ENCODE measurements at places on chromosomes 13 and 19.
A peak's percentile ranks its signal among the peaks of the same experiment; 100 is the strongest.

- no peak for DNase-seq
These were observed 30.0 kb downstream of the VAV1 start for GRCh38 chr19:6802336-6803035.

GRCh38 chr19:36108684-36109083 lies 2.3 kb upstream of the OVOL3 start:
- no peak for DNase-seq

GRCh38 chr13:47109028-47109427 lies 212.2 kb upstream of the HTR2A start:
- DNase-seq, result no peak

DNA sequence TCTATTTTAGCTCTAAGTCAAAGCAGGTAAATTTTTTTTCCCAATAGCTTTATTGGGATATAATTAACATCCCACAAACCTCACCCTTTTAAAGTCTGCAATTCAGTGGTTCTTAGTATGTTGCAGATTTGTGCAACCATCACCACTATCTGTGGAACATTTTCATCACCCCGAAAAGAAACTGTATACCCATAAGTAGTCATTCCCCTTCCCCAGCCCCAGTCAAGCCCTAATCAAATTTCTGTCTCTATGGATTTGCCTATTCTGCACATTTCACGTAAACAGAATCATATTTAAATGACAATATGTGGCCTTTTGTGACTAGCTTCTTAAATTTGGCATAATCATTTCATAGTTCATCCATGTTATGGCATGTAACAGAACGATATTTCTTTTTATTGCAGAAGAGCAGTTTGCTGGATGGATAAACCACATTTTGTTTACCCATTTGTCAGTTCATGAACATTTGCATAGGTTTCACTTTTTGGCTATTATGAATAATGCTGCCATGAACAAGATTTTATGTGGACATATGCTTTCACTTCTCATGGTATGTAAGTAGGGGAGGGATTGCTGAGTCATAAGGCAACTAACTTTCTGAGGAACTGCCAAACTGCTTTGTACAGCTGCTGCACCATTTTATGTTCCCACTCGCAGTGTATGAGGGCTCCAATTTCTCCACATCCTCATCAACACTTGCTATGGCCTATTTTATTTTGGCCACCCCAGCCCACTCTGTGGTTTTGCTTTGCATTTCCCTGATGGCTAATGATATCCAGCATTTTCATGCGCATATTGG lies 10.9 kb downstream of the SLC46A3 start:
- DNase-seq, result no peak

DNA sequence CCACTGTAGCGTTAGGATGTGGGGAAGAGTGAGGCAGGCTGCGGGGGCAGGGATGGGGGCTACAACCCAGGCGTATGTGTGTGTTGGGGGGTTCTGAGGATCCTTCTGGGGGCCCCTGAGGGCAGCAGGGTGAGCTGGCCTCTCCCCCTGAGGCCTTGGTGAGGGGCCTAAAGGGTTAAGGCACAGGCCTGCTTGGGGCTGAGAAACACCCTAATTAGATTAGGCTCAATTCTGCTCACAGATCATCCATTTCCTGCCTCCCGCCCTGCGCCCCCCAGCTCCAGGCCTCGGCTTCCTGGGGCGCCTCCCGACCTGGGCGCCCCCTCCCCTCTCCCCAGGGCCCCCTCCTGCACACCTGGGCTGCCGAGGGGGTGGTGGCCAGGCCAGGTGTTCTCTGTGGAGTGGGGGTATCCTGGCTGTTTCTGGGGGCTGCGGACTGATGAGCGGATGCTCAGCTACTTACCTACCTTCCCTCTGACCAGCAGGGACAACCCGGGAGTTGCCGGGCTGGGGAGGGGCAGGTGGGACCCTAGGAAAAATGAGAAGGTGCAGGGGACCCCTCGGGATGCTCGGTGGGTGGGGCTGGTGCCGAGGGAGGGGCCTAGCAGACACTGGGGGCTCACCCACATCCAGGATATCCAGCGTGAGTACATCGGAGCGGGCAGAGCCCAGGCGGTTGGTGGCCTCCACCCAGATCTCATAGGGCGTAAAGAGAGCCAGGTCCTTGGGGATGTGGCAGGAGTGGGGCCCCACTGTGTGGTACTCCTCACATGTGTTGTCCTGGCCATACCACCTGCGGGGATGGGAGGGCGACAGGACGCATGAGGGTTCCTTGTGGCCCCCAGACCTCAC lies 8.6 kb downstream of the CRLF1 start:
- no peak for DNase-seq

DNA sequence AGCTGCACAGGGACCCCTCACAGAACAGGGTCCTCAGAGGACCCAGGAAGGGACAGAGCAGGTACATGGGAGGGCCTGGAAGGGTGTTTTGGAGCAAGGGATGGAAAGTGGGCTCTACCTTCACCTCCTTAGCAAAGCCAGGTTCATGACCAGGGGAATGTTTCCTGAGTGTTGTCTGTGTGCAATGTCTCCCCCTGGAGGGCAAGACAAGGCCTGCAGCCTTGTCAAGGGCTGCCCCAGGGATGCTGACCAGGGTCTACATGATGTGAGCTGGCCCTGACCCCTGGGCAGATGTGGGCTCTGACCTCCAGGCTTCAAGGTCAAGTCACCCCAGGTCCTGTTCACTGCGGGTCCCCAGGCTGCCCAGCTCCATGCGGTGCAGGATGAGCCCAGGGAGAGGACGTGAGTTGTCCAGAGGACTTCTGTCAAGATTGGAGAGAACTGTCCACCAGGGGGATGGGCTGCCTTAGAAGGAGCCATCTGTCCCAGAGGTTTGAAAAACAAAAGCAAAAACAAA lies 1.0 kb upstream of the CEACAM1 start:
- DNase-seq, result peak; percentile 45

DNA sequence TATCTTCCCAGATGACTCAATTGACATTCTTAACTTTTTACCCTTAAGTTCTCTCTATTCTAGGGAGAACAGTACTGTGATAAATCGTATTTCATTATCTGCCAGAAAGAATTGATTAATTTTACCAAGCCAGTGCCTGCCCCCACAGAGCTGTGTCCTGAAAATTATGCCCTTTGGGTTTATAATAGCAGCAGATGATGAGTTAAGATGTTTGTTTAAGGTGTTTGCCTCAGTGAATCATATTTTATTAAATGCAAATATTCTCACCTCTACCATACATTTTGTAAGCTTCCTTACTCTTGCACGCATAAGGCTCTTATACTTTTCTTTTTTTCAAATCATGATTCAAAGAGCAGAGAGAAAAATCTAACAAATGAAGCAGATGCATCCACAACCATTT lies 318.6 kb downstream of the DCT start:
- DNase-seq, result no peak

DNA sequence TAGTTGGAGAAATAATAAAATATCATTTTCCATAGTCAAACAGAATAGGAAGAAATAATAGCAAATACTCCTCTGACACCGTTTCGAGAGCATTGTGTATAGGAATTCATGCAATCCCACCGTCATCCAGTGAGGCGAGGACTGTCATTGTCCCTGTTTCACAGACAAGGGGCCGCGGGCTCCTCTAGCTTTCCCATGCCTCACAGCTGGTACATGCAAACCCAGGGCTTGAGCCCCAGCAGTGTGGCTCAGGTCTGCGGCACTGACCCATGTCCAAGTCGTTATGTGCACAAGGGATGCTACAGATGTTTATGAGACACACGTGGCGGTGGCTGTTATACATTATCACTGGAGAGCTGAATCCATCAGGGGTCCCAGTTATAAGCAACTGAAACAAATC lies 18.5 kb upstream of the ATP11A start:
- no peak for DNase-seq
